ENCODE measurements at places on chromosomes 12 and 14.

GRCh38 chr12:9702255-9702654 is 30.6 kb downstream of the CLECL1 start:
- DNase-seq = no peak

GRCh38 chr12:82242729-82243128 is 115.5 kb downstream of the CCDC59 start:
- no peak for DNase-seq

- DNase-seq = no peak
These were observed 24.6 kb downstream of the GCN1 start for GRCh38 chr12:120169946-120170345.

DNA sequence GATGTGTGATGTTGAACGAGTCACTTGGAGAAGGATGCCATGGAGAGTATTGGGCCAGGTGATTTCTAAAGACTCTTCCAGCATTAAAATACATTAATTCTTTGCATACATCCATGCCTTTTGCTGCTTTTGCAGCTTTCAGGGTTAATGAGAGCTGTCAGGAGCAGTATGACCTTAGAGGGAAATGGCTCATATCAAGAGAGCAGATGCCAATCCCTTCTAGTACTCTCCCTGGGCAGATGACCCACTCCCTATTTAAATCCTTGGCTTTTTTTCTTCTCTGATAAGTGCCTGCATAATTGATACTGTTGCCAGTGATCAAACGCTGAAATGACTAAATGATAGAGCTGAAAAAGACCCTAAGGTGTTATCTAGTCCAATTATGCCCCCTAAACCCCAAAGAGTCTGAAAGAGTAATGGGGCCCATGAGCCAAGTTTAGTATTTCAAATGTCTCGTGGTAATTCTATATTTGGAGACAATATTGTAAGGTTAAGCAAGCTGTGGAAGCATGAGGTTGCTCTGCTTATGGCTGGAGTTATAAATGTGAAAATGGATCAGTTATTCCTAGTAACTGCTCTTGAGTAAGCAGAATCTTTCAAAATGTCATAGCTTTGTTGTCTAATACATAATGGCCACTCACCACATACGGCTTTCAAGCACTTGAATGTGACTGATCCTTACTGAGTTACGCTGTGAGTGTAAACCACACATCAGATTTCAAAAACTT is 137.3 kb downstream of the ETV6 start:
- no peak for DNase-seq

DNA sequence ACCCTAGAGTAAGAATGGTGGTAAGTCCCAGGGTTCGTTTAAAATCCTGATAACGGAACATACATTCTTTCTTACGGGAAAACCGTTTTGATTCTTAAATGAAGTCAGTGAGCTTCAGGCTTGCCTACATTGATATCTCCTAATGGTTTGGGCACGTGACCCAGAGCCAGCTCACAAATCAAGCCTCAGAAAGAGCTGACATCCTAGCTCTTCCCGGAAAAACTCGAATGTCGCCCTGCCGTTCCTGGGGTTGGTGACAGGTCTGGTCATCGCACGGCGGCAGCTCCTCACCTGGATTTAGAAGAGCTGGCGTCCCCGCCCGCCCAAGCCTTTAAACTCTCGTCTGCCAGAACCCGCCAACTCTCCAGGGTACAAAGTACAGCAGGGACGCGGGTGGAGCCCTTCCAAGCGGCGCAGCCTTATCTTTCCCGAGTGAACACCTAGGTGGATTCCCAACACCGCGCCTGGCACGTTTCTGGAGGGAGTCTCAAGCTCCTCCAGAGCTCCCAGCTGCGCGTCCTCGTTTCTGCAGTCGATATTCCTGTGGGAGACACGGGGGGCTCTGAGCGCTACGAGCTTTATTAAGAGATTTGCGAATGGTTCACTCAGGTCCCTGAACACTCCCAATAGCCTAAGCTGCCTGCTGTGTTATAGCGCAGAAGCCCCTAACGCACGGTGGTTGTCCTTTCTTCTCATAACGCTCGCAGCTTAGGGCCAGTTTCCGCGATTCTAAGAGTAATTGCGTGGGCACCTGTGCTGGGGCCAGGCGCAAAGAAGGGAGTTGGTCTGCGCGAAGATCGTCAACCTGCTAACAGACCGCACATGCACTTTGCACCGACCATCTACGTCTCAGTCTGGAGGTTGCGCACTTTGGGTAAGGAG is at the start of gene SSTR1:
Gene SSTR1 (plus strand): TSS at position 169 of the 882 bp plus-strand sequence. CDS start 1,486 bp downstream, outside the sequence.
- DNase-seq = no peak

DNA sequence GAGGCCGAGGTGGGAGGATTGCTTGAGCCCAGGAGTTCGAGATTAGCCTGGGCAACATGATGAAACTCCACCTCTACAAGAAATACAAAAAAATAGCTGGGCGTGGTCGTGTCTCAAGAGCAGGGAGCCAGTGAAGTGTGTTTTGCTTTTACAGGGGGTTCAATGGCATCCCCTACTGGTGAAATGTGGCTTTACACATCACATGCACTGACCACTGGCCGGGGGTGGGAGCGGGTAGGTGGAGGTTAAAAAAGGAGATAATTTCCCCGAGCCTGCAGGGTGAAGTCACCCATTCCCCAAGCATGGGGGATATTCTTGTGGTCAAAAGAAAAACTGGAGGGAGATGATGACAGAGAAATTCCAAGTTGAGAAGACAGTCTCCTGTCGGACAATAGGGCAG is 63.6 kb upstream of the PWP1 start:
- DNase-seq = peak; percentile 48

DNA sequence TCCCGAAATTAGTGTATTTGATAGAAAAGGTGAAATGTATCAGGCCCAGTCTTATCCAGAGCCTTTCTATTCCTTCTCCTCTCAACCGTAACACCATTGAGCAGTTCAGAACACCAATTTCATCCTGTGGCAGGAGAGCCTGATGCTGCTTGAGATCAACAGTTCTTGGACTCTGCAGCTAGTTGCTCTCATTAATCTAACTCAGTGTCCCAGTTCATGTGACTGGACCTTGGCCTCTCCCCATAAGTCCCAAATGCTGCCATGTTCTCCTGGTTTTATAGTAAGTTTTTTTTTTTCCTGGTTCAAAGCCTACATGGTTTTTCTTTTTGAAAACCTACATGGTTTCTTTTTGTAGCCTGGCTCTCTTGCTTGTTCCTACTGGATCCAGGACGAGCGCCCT is 293.9 kb downstream of the ITPR2 start:
- no peak for DNase-seq

GRCh38 chr12:102564026-102564425 is 83.7 kb upstream of the IGF1 start:
- no peak for DNase-seq

- DNase-seq = no peak
These were observed 257.2 kb upstream of the DIO2 start for GRCh38 chr14:80468331-80469122.

GRCh38 chr12:111314953-111315539 is 53.8 kb downstream of the PHETA1 start:
- no peak for DNase-seq

DNA sequence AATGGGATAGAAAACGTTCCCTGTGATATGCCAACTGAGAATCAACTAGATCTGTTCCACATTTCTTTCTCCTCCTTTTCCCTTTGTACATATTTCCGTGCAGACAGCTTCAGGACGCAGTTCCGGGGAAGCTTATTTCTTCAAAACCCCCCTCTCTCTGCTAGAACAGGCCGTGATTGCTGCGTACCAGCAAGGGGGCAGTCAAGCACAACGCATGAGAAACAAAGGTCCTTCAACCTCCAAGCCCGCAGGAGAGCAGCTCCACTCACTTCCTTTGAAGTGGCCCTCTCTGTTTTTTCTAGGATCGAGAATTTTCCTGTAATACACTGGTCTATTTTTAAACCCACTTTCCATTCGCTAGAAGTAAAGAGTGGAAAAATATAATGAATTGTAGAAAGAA is 80.8 kb downstream of the ZNF664 start:
- DNase-seq = no peak

DNA sequence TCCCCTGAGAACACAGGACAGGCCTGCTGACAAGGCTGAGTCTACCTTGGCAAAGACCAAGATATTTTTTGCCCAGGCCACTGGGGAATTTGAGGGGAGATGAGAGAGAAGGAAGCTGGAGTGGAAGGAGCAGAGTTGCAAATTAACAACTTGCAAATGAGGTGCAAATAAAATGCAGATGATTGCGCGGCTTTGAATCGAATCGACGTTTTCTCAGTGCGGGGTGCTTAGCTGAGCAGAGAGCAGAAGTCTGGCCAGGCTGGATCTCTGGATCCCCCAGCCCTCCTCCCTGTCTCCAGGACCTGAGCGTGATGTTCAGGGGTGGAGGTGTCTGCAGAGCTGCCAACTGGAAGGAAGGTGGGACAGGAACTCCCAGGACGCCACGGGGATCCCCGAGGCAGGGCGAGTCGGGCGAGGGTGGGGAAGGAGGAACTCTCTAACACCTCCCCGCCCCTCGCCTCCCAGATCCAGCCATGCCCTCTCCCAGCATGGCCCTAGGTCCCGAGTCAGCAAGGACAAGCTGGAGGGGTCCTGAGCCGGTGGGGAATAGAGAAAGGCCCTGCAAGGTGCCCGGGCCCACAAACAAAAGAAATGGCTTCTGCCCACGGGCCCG is 527 bp upstream of the CARMIL3 start:
- DNase-seq = peak; percentile 43

GRCh38 chr12:123905319-123905925 is 67.2 kb downstream of the CCDC92 start:
- peak; percentile 80 for DNase-seq

GRCh38 chr12:83141460-83141994 is 454.8 kb downstream of the TMTC2 start:
- no peak for DNase-seq

GRCh38 chr12:6091786-6092566 is 32.5 kb downstream of the VWF start:
- no peak for DNase-seq

- DNase-seq = no peak
These were observed 132.5 kb upstream of the RFLNA start for GRCh38 chr12:124162151-124163110.

GRCh38 chr12:30152705-30153104 is 369.0 kb upstream of the TMTC1 start:
- no peak for DNase-seq

- DNase-seq = no peak
These were observed 6.6 kb upstream of the SLC6A13 start for GRCh38 chr12:269191-269590.

DNA sequence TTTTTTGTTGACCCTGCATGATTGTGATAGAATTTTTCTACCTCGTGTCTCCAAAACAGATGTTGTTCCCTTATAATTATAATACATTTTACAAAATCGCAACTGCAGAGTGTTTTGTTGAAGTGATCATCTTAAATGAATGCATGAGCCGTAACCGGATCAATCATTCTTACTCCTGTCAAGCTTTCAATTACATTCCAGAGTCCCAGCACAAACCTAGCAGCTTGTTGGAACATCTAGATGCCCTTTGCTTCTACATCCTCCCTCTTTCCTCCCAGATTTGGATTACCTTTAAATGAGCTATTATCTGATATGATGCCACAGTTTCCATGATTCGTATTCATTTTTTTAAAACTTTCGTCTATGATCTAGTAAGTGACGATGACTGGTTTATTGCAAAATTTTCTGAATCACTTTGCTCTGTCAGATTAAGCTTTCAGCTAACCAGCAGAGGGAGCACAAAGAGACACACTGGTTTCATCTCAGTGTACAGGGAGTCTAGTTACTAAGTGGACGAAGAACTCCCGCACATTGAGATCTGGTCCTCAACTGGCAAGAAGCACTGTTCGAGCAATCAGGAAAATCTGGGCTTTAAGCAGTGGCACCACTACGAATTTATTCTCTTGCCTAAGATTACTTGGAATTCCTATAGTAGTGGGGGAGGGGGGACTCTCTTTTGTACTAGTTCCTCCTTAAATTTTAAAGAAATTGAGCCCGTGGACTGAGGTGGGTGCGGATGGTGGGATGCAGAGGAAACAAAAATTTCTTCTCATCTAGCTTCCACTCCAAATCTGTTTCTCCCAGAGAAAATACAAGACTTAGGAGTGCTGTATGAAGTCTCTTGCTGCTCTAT is 40.9 kb downstream of the TSHR start:
- peak; percentile 51 for DNase-seq

DNA sequence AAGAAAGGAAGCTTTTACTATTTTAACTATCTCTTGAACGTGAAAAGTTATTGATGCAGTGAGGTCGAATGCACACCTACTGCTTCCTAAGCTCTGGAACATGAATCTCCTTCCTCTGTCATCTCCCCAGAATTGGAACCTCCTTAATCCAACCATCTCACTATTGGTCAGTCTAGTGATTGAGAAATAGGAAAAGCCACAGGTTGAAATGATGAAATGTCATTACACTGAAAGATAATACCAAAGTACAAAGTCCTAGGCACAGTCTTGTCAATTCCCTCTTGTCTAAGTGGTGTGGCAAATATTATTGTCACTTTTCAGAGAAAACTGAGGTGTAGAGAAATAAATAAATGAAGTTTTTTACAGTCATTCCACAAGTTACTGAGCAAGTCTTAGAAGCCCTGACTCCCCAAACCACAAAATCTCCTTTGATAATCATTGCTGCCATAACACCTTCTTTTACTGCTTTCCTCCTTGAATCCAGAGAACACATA is 19.5 kb upstream of the HIGD1C start:
- no peak for DNase-seq

DNA sequence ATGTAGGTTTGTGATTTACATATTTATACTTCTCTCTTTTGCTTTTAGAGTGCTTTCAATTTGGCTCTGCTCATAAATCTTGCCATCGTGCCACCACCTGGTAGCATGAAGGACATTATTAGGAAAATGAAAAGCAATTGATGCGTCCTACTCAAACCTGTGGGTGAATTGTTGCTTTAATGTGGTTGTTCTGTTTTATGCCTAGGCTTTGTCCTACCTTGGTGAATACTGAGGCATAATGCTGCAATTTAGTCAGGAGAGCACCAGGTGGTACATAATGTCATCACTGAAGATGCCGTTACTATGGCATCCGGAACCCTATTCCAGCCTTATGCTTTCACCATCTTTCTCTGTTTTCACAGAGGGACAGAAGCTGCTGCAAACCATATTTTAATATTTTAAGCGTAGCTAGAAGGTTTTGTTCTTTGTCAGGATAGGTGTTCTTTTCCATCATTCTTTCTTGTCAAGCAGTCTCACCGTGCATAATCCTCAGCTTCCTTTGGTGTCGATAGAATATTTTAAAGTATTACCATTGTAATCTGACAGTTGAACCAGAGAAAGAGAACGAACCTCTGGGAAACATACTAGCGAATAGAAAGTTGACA is 68.5 kb upstream of the PKP2 start:
- DNase-seq = no peak

GRCh38 chr12:107327651-107328182 is 234.4 kb upstream of the CRY1 start:
- no peak for DNase-seq

All from GM13976 (cell line).